ENCODE measurements at places on chromosomes 7 and 10.

DNA sequence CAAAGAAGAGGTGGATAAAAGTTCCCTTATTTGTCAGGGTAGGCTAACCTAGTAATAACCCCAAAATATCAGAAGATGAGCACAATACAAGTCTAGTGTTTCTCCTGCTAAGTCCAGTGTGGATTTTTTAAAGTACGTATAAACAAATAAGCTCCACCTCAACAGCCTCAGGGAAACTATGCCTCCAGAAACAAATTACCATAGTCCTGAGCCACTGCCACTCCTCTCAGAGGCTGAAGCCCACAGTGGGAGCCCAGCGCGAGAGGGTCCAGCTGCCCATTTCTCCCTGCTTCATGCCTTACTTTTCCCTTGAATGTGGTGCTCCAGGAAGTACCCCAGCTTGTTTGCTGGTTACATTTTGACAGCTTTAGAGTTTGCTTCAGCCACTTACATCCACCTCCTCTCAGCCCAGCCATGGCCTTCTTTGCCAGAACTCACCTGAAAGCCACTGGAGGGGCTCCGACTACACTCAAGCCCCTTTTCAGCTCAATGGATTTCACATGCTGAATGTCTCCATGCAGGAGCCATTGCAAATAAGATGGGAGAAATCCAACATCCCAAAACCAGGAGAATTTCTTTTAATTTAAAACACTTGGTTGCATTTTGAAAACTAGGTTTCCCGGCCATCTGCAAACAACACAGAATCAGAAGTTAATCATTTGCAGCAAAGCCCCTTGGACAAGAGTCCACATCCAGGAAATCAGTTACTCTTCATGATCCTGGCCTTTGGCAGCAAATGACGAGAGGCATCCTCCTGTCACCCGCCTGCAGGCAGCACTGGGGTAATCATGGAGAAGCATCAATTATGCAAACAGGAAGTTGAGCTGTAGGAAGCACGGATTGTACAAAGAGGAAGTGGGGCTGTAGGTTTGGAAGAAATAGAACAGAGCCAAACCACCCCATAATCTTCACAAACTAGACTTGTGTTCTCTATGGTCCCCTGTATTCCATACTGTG, 138.1 kb downstream of the HERPUD2 start:
- no peak for DNase-seq

- DNase-seq, result no peak
Observed at GRCh38 chr10:80064120-80064886, 14.2 kb upstream of the TMEM254 start.

DNA sequence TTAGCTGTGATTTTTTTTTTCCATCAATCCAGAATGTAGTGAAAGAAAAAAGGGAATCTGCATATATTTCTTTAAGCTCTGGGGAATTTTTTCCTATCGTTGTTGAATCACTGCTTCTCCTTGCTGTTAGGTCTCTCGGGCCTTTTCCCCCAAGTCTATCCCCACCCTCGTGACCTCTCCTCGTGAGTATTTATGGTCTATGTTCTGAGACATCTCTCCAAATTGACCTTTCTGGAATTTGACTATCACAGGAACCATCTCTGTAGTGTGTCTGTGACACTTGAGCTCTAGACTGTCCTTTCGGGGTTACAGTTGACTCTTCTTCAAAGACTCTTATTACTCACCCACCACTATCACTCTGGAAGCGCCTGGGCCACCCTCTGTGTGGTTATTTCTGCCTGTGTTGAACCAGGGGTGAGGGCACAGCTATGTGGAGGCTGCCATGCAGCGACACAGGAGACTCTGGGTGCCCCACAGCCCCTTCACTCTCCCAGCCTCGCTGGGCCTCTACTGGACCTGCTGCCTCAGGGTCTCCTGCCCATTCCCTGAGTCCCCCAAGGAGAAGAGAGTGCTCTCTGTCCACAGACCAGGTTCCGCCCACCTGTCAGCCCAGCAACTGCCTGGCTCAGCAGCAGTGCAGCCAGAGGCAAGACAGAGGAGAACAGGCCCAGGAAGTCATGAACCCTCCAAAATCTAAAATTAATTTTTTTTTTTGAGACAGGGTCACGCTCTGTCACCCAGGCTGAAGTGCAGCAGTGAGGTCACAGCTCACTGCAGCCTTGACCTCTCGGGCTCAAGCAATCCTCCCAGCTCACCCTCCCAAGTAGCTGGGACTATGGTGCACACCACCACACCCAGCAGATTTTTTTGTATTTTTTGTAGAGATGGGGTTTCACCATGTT, 45.7 kb upstream of the PTPRN2 start:
- no peak for DNase-seq

GRCh38 chr7:72445580-72445979, 33.4 kb upstream of the CALN1 start:
- DNase-seq, result no peak

- no peak for DNase-seq
Observed at GRCh38 chr10:93369588-93370164, 112.5 kb downstream of the MYOF start.

DNA sequence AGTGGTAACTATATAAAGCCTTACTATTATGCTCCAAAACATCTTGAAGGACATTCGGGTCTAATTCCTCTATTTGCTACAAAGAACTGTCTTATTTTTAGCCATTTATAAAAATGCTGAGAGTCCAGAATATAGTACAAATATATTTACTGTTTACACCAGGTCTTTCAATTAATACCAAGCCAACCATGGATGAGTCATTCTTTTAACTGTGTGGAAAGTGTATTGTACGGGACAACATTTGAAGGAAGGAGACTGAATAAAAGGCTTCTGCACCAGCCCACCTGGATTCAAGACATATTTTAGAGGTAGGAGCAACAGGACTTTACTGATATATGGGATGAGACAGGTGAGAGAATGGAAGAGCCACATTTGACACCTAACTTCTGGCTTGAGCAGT, 35.4 kb downstream of the MASTL start:
- no peak for DNase-seq

DNA sequence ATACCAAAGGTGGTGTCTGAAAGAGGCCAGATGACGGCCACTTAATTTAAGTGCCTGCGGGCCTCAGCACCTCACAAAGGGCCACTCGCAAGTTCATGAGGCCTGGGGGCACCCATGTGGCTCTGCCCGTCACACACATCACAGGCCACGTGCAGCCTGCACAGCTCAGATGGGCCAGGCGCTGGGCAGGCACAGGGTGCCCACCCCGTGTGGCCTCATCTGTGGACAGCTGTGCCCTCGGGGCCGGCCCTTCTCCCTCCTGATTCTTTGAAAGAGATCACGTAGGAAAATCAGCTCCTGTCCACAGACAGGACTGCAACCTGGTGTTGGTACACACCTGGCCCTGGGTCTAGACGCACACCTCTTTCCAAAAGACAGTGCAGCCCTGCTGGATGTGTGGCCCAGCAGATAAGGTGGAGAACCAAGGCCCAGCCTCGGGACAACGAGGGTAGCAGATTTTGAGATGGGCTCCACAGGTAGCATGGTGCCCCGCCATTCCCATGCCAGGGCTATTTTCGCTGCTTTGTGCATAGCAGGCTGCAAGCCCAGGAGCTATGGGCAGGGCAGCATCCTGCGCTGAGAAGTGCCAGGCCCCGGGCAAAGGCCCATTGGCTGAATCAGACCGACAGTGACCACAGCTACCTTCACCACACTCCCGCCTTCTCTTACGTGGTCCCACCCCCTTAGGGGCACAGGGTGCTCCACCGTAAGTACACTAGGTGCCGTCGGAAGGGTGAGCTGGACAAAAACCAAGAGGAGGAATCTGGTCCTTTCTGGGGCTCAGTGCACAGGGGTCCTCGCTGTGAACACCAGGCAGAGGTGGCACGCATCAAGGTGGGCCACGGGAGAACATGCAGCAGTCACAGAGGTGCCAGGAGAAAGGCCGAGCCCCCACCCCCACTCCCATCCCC, 124.5 kb downstream of the EBF3 start:
- no peak for DNase-seq

- DNase-seq, result no peak
Observed at GRCh38 chr10:25125201-25125611, 49.6 kb upstream of the GPR158 start.

GRCh38 chr7:11345621-11346020, 371.9 kb downstream of the PHF14 start:
- peak; percentile 53 for DNase-seq

DNA sequence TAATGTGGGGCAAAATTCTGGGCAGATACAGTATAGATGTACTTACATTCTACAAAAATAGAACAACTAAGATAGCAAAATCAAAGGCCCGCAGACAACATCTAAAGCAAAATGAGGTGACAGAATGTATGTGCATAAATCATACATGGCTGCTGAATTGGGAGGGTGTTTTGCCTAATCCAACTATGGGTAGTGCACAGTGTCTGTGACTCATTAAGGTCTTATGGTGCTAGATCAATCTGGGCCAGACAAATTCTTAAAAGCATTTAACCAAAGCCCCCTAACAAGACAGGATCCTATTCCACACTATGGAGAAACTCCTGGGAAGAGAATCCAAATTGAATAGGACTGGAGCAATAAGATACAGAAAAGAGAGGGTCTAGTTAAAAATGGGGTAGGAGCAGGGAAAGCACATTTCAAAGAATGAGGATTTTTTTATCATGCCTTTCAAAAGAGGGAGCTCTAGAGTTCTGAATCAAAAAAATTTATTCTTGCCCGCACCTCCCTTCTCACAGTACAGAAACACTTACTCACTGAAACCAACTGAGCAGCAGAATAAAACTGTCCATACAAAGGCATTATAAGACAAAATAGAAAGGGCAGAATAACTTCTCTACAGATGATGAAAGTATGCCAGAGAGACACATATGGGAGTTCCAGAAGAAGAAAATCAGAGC, 181.3 kb downstream of the RNLS start:
- no peak for DNase-seq

GRCh38 chr7:123598657-123599056, 3.0 kb upstream of the ASB15 start:
- DNase-seq, result no peak

DNA sequence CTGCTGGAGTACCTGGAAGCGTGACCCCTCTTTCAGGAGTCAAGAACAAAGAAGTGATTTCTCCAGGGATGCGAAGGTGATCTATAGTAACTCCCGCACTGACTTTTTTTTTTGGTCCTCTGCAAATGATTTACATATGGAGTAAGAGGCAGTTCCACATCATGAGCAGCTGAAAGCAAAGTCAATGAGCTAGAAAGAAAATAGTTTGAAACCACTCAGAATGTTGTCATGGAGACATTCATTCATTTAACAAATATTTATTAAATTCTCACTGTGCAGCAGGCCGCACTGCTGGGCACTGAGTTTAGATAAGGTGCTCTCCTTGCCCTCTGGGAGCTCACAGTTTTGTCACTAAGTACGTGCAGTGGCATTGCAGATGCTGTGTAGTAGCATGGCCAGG, 206.7 kb downstream of the CAMK1D start:
- DNase-seq, result no peak

GRCh38 chr10:92844746-92845145, 3.6 kb upstream of the EXOC6 start:
- DNase-seq, result no peak
